ENCODE measurements at places on chromosomes 6 and 20. TPM values are rescaled to one million over a fixed set of nuclear protein-coding genes. Genes with fewer than 3 reads are reported as not detected.
A peak's percentile ranks its signal among the peaks of the same experiment; 100 is the strongest.

DNA sequence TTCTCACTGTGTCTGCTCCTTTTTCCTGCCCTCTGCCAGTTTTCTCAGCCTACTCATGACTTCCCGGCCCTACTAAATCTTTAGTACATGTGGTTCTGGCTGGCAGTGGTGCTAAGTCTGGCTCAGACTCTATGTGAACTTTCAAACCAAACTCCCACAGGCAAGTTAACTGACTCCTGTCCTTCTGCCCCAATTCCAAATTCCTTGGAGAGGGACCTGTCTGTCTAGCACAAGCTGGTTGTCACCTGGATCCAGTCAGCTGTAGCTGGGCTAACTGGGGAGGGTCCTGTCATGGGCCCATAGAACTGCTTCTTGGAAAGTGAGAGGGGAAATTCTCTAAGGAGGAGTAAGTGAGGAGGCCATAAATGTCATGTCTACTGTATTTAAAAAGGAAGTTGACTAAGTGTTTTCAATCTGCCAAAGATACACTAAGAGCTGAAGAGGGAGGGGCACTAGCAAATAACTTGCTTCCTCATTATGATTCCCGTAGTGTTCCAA is 240.1 kb downstream of the KCNQ5 start:
- no peaks in the 10 kb centered on the region for H3K27me3 ChIP-seq
- DNase-seq: no peak

DNA sequence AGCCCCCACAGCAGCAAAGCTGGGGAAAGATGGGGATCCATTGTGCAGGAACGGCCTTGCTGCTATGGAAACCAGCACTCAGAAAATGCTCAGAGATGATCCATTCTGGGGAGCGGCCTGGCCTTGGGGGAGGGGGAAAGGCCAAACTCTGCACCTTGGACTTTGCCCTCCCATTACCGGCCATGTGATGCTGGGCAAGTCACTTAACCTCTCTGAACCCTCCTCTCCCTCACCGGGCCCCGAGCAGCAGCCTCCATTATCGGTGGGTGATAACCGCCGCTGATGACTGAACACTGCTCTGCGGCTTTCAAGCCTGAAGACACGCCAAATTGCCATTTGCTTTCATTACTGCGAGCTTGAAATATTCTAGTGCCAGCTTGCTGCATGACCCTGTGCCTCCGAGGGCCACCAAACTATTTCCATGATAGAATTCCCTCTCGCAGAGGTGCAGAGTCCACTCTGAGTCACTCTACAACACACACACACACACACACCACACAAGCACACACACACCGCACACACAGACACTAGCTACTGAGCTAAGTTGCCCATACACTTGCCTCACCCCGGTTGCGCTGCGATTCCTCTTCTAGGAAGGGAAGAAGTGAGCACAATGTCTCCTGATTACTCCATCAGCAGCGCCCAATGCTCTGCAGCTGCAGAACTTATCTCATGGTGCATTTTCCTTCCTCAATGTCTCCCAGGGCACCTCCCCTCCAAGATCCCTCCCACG is 20.6 kb upstream of the SIRPA start:
- no peaks in the 10 kb centered on the region for H3K4me1 ChIP-seq
- H3K27me3 ChIP-seq: no peaks in the 10 kb centered on the region
- H3K4me3 ChIP-seq: no peak overlapping the region
- H3K36me3 ChIP-seq: no peaks in the 10 kb centered on the region
- no peak overlapping the region for H3K27ac ChIP-seq
- DNase-seq: no peak

DNA sequence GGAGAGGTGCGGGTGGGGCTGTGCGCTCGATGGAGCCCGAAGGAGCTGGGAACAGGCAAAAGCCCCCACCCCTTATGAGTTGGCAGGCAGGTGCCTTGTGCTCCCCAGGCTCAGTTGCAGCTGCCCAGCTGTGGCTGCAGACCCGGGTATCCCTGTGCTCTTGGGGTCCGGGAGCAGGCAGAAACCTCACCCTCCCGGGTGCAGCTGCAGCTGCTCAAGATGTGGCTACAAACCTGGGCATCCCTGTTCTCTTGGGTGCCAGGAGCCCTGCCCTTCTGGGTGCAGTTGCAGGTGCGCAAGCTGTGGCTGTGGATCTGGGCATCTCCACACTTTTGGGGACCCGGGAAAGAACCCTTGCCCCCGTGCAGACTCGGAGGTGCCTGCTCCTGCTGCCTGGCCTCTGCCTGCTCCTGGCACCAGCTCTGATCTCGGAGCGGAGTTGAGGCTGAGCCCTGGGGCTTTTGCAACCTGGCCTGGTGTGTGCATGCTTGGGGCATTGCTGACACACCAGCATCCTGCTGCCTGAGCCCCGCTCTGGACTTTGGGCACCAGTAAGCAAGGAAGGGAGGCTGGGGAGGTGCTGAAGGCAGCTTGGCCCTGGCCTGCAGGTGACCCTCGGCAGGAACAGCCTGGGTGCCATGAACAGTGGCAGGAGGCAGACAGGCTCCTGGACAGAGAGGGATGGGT is 21.6 kb downstream of the OR2J3 start:
- no peaks in the 10 kb centered on the region for H3K27me3 ChIP-seq
- no peaks in the 10 kb centered on the region for H3K4me1 ChIP-seq
- no peaks in the 10 kb centered on the region for H3K36me3 ChIP-seq
- H3K4me3 ChIP-seq: no peak overlapping the region

GRCh38 chr20:44532981-44533331 is 11.1 kb upstream of the SERINC3 start:
- H3K36me3 ChIP-seq: no peaks in the 10 kb centered on the region
- H3K27ac ChIP-seq: peak overlapping the region; percentile 87
- no peaks in the 10 kb centered on the region for H3K27me3 ChIP-seq
- no peaks in the 10 kb centered on the region for H3K4me1 ChIP-seq

GRCh38 chr6:139278190-139278589 is 13.6 kb downstream of the TXLNB start:
- H3K27me3 ChIP-seq: no peaks in the 10 kb centered on the region
- no peak for DNase-seq
- H3K4me3 ChIP-seq: no peak overlapping the region
- no peaks in the 10 kb centered on the region for H3K36me3 ChIP-seq
- H3K27ac ChIP-seq: no peak overlapping the region

DNA sequence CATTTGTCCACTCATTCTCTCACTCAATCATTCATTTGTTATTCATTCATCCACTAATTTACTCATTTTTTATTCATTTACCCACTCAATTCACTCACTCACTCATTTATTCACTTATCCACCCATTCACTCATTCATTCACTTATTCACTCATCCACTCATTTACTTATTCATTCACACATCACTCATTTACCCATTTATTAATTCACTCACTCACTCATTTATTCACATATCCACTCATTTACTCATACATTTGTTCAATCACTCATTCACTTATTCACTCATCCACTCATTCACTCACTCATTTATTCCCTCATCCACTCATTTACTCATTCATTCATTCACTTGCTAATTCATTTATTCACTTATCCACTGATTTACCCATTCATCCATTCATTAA is 129.1 kb downstream of the TTLL2 start:
- no peak for DNase-seq
- H3K4me1 ChIP-seq: no peaks in the 10 kb centered on the region
- no peak overlapping the region for H3K4me3 ChIP-seq
- no peaks in the 10 kb centered on the region for H3K36me3 ChIP-seq

DNA sequence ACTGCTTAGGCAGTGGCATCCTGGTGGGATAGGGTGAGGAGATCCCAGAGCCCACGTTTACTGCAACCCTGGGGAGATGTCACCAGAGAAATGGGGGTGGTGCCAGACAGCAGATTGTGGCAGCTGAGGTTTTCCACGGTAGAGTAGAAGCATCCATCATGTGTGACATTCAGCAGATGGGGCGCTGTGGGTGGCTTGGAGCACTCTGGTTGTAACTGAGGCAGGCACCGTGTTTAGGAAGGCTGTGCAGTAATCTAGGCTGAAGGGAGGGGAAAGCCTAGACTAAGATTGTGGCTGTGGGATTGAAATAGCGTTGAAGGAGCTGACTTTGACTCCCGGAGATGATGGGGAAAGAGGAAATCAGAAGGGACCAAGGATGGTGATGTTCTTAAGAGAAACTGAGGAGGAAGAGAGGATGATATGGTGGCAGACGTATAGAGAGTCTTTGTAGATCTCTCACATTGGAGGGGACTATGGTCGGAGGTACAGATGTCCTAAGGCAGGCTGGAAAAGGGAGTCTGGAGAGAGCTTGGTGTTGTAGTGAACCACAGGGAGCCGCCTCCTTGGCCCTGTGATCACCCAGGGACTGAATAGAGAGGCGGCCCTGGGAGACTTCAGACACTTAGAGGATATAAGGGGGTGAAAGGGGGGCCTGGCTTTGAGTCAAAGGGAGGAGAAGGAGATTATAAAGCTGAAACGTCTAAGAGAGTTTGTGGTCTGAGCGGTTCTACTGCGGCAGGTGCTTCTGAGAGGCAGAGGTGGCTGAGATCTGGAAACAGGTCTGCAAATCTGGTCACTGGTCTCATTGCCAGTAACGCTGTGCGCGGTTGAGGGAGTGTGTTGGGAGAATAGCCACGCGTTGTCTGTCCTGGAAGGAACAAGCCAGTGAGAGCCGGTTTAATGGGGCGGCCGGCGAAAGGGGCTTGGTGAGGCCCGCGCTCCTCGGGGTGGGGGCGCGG is 792 bp upstream of the MICA start:
- H3K36me3 ChIP-seq: no peaks in the 10 kb centered on the region
- peaks cover 10% of the 10 kb centered on the region for H3K4me1 ChIP-seq
- H3K27me3 ChIP-seq: no peaks in the 10 kb centered on the region
- H3K27ac ChIP-seq: peak overlapping the region; percentile 96

SAMD5 gene
- 31.7 TPM for total RNA-seq

VWA7 gene
- 2.8 TPM for total RNA-seq

HLA-G gene
- not detected for total RNA-seq

- H3K36me3 ChIP-seq: no peaks in the 10 kb centered on the region
- no peak overlapping the region for H3K4me3 ChIP-seq
- no peak overlapping the region for H3K27ac ChIP-seq
- H3K4me1 ChIP-seq: no peaks in the 10 kb centered on the region
- DNase-seq: no peak
Observed at GRCh38 chr6:92496527-92496926, 922.8 kb downstream of the EPHA7 start.

DNA sequence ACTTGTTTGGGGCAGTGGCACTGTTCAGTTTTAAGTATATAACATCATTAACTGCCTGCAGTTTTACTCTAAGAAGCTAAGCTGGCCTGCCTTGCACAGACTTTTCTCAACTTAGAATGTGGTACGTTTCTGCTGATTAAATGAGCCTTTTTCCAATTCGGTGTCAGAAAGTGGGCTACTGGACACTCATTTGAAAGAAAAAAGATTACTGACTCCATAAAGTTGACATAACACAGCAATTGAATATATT is 2.1 kb downstream of the ZMYND8 start:
- H3K36me3 ChIP-seq: no peaks in the 10 kb centered on the region
- H3K27me3 ChIP-seq: no peaks in the 10 kb centered on the region
- DNase-seq: no peak

NOP56 gene
- total RNA-seq: 151 TPM

GRCh38 chr6:65667916-65668656 is 38.9 kb downstream of the EYS start:
- no peak for DNase-seq
- H3K27ac ChIP-seq: no peak overlapping the region
- no peaks in the 10 kb centered on the region for H3K27me3 ChIP-seq
- H3K36me3 ChIP-seq: no peaks in the 10 kb centered on the region
- no peaks in the 10 kb centered on the region for H3K4me1 ChIP-seq
- H3K4me3 ChIP-seq: no peak overlapping the region

DNA sequence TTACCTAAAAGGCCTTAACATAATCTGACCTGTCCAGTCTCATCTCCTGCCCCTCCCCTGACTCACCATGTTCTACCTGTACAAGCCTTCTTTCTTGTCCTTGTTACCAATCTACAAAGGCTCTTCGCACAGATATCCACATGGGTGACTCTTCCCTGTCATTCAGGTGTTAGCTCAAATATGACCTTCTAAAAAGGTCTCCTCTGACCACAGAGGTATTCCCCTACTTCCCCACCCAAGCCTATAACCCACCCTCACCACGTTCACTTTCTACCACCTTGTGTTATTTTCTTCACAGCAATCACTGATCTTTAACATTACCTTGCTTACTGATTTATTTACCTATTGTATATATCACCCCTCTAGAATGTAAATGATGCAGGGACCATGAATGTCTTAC is 96.7 kb downstream of the BTBD9 start:
- DNase-seq: no peak
- H3K4me1 ChIP-seq: no peaks in the 10 kb centered on the region
- H3K27me3 ChIP-seq: no peaks in the 10 kb centered on the region

- H3K4me1 ChIP-seq: no peaks in the 10 kb centered on the region
- H3K36me3 ChIP-seq: no peaks in the 10 kb centered on the region
- H3K27me3 ChIP-seq: no peaks in the 10 kb centered on the region
- no peak overlapping the region for H3K27ac ChIP-seq
- no peak for DNase-seq
Observed at GRCh38 chr6:40353197-40353966, 233.8 kb downstream of the LRFN2 start.

NOTCH4 gene
- 75.2 TPM for total RNA-seq

PHACTR3 gene
- total RNA-seq: 0.55 TPM

SYCP2L gene
- total RNA-seq: under 0.01 TPM

DNA sequence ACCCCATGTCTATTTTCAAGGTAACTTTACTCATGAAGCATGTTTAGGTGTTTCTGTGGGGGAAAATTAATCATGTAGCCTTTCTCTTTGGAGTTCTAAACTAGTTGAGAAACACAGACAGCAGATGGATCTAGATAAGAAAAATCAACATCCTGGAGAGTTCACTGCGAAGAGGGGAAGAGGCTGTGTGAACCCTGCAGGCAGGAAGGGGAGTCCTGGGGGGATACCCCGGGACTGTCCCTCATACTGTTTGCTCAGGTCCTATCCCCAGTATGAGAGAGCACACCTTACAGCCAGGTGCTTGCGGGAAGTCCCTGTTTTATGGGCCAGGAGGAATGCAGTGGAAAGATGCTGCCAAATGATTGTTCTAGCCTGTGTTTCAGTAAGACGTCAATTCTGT is 32.7 kb downstream of the CHMP4B start:
- H3K4me3 ChIP-seq: no peak overlapping the region
- DNase-seq: no peak
- no peaks in the 10 kb centered on the region for H3K4me1 ChIP-seq
- H3K27me3 ChIP-seq: no peaks in the 10 kb centered on the region

- DNase-seq: peak; percentile 85
- H3K27me3 ChIP-seq: no peaks in the 10 kb centered on the region
- peak overlapping the region; percentile 11 for H3K4me3 ChIP-seq
- peak overlapping the region; percentile 64 for H3K27ac ChIP-seq
- H3K36me3 ChIP-seq: no peaks in the 10 kb centered on the region
- H3K4me1 ChIP-seq: no peaks in the 10 kb centered on the region
Observed at GRCh38 chr6:2952557-2953095, 18.7 kb downstream of the SERPINB6 start.

CGA gene
- total RNA-seq: not detected

DNA sequence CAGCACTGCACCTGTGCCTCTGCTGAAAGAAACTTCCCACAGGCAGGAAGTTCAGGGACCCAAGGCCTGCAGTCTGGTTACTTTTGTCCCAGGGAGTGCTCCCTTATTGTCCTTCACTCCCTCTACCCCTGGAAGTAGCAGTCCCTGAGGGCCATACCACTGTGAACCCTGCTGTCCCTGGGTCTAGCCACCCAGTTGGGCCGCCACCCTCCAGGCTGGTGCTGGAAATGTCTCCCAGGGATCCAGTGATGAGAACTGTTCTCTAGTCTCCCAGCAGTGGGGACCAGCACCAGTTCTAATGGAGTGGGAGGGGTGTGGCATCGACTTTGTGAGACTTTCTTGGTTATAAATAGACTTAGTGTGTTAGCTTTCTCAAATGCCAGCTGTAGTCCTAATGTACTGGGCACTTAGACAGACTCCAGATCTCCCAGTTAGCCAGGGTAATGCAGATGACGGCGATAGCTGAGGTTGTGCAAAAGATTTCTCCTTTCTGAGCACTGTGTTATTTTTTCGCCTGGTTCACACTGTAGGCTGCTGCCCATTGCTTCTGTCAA is 462.5 kb downstream of the CDH26 start:
- no peak overlapping the region for H3K4me3 ChIP-seq
- no peaks in the 10 kb centered on the region for H3K4me1 ChIP-seq
- H3K27ac ChIP-seq: no peak overlapping the region
- no peak for DNase-seq

Measured in uterus (tissue), 4 donors.